K562 (cell line): ENCODE measurements at places on chromosomes 16 and 17. TPM values are rescaled to one million over a fixed set of nuclear protein-coding genes. Genes with fewer than 3 reads are reported as not detected.

CBX2 gene
- polyA plus RNA-seq = 17.4 and 18.4 TPM in 2 replicates

C16orf92 gene
- polyA plus RNA-seq = not detected in 2 replicates

ANKS4B gene
- not detected in 2 replicates for polyA plus RNA-seq

KRT26 gene
- polyA plus RNA-seq = not detected in 2 replicates

CANT1 gene
- polyA plus RNA-seq = 24.9 and 25.2 TPM in 2 replicates

- DNase-seq = no peak
Observed at GRCh38 chr16:65763640-65764305, 602.7 kb upstream of the CDH5 start.

- no peak for DNase-seq
Observed at GRCh38 chr17:38970128-38970527, 2.9 kb upstream of the FBXO47 start.

- no peak for DNase-seq
Observed at GRCh38 chr17:2602597-2603017, 9.2 kb downstream of the PAFAH1B1 start.

DNA sequence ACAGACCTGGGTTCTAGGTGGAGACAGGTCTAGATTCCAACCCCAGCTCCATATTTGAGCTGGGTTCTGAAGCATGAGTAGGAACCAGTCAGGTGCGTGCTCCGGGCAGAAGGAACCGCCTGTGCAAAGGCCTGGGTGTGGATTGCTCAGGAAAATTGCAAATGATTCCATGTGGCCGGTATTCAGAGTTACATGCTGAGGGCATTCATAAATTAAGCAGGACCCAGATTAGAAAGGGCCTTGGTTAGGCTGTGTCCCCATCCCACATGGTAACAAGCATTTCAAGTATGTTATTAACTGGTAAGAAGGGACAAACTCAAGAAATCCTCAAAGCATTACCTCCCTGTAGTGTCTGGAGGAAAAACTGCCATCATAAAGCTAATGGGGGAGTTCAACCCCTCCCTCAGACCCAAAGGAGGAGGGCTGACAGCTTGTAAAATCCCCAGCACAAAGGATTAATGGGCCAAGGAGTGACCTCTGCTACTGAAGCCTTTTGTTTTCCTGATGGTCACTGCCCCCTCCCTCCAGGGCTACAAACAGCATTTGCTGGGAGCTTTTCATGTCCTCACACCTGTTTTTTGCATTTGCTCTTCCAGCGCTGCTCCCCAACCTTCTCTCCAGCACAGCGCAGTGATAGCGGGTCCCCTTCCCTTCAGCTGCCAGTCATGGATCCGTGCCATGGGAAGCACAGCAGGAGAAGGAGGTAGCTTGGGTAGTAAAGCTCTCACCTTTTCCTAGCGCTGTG, 218.0 kb downstream of the C16orf95 start:
- DNase-seq = no peak

GRCh38 chr17:18224387-18225120, 881 bp upstream of the LLGL1 start:
- no peak for DNase-seq

- DNase-seq = no peak
Observed at GRCh38 chr17:2106308-2106955, 51.5 kb downstream of the HIC1 start.

- DNase-seq = no peak
Observed at GRCh38 chr16:29698042-29698441, 19.1 kb downstream of the QPRT start.

GRCh38 chr17:82897514-82898249, 57.9 kb upstream of the ZNF750 start:
- no peak for DNase-seq

- no peak for DNase-seq
Observed at GRCh38 chr17:73947966-73948355, 255.5 kb upstream of the RPL38 start.

DNA sequence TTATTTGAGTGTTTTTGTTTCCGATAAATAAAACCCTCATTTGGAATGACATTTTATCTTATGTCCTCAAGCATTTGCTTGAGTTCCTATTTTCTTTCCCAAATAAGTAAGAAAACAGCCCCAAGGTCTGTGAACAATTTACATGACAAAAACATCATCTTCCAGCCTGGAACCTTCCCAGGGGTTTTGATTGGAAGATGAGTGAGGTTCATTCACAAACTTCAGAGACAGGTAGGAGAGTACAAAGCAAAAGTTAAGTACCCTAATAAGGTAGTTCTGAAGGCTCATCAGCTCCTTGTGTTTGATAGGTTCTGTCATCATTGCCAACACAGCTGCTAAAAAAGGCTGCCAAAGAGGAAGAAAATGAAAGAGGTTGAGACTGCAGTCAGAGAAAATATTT, 772.8 kb downstream of the CDH8 start:
- no peak for DNase-seq

GRCh38 chr16:85281181-85281580, 168.9 kb upstream of the CIBAR2 start:
- DNase-seq = no peak

DNA sequence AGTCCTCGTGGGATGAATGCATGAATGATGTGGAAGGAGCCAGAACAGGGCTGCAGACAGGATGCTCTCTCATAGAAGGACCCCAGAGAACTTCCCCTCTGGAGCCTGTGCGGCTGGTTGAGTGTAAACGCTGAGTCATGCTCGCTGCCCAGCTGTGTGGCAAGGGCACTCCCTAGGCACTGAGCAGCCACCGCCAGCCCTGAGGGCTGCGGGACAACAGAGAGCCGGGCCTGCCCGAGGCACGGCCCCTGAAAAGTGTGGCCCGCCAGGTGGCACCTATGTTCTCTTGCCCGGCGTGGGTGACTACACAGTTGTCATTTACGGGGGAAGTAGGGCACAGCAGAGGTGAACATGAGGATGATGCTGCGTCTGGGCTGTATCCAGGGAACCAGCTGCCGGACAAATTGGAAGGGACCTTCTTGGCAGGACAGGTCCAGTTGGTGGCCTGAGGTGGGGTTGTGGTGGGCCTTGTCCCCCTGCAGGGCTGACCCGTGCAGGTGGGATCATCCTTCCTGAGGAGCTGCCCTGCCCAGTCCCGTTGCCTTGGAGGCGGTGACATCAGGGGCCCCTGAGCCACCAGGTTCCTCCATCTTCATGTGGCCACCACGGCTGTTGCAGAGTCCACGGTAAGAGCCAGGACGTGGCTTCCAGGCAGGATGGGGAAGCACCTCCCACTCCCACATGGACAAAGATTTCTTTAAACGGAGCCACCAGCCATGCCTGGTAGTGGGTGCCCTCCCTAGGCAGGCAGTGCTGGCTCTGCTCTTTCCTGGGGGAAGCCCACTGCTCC, 94.8 kb upstream of the CBX4 start:
- no peak for DNase-seq

- no peak for DNase-seq
Observed at GRCh38 chr17:41925991-41926590, 4.3 kb upstream of the ODAD4 start.

DNA sequence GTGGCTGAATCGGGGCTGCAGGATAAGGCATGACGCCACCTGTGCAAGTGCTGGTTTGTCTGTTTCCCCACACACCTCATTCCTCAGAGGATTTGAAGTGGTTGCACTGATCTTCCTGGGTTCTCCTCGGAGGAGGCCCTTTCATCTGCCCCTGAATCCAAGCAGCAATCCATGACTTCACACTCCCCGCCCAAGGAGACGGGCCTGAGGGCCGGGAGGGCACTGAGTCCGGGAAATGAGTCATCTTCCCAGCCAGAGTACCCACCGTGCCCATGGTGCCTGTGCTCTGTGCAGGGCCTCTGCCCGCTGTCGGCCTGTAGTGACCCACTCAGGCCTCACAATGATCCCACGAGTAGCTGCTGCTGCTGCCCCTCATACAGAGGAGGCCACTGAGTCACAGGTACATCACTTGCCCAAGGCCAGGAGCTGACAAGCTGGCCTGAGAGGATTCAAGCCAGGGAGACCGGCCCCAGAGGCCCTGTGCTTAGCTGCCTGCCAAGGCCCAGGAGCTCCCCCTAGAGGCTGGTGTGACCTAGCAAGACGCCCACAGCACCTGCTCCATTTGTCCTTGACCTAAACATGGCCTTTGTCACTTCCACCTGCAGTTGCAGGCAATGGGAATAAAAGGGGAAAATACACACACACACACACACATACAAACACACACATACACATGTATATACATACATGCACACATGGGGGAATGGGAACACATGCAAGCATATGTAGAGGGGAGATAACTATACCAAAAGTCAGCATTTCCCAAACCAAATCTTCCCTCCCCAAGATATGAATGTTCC, 240.0 kb downstream of the C16orf95 start:
- DNase-seq = peak; percentile 53

GRCh38 chr17:76131692-76132573, 9.1 kb downstream of the FOXJ1 start:
- DNase-seq = no peak

GRCh38 chr17:74635418-74635817, 11.9 kb upstream of the CD300E start:
- no peak for DNase-seq
